ENCODE measurements at places on chromosomes 4 and X. TPM values are rescaled to one million over a fixed set of nuclear protein-coding genes. Genes with fewer than 3 reads are reported as not detected.

DNA sequence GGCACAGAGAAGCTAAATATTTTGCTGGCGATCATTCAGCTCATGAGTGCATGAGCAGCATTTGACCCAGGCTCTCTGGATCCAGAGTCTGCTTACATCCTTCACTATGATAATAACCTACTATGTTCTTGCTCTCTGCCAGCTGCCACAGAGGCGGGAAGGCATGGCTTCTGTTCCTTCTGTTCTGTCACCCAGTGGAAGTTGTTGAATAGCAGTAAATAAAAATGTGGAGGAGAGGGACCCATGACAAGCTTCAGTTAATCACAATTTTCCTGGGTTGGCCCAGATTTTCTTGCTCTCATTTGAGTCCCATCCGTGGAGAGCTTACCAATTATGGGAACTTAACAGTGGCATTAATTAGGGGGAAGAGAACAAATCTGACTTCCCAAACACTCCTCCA lies 250.1 kb upstream of the NOCT start:
- no peak for DNase-seq
- H3K27me3 ChIP-seq: no peaks in the 10 kb centered on the region
- no peaks in the 10 kb centered on the region for H3K4me1 ChIP-seq
- H3K27ac ChIP-seq: no peak overlapping the region

GRCh38 chr4:95077864-95078263 lies 320.1 kb downstream of the BMPR1B start:
- no peaks in the 10 kb centered on the region for H3K27me3 ChIP-seq
- no peak overlapping the region for H3K4me3 ChIP-seq
- no peaks in the 10 kb centered on the region for H3K4me1 ChIP-seq
- no peak overlapping the region for H3K27ac ChIP-seq
- no peak for DNase-seq

Gene STK32B
- total RNA-seq: 2.6 TPM

GRCh38 chrX:48784726-48785125 lies 1.7 kb upstream of the GATA1 start:
- H3K27me3 ChIP-seq: no peaks in the 10 kb centered on the region
- no peak overlapping the region for H3K27ac ChIP-seq
- no peaks in the 10 kb centered on the region for H3K4me1 ChIP-seq

GRCh38 chr4:113437129-113437528 lies 324.4 kb downstream of the CAMK2D start:
- no peaks in the 10 kb centered on the region for H3K4me1 ChIP-seq
- H3K27me3 ChIP-seq: no peaks in the 10 kb centered on the region
- H3K4me3 ChIP-seq: no peak overlapping the region
- H3K27ac ChIP-seq: no peak overlapping the region
- H3K36me3 ChIP-seq: no peaks in the 10 kb centered on the region

DNA sequence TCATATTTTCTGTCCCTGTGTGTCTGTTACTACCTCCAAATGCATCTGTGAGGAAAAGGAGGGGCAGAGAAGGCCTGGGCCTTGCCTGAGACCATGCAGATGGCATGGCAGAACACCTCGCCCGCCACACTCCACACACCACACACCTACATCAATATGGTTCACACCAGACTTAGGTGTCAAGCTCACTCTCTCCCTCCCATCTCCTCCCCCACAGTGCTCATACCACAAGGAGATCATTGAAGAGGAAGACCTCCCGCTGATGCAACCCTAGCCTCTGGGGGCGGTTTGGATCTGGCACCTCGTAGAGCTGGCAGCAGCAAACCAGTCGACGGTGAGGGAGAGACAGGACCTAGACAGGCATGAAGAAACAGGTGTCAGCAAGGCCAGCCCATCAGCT lies 16.6 kb upstream of the KDM5C start:
- no peak for DNase-seq
- no peaks in the 10 kb centered on the region for H3K4me1 ChIP-seq
- H3K27ac ChIP-seq: no peak overlapping the region
- H3K36me3 ChIP-seq: no peaks in the 10 kb centered on the region
- H3K4me3 ChIP-seq: no peak overlapping the region
- H3K27me3 ChIP-seq: no peaks in the 10 kb centered on the region

Gene NCAPG
- 56.6 TPM for total RNA-seq

- H3K36me3 ChIP-seq: no peaks in the 10 kb centered on the region
- H3K27ac ChIP-seq: no peak overlapping the region
- no peaks in the 10 kb centered on the region for H3K27me3 ChIP-seq
- H3K4me1 ChIP-seq: no peaks in the 10 kb centered on the region
- no peak overlapping the region for H3K4me3 ChIP-seq
Observed at GRCh38 chr4:182928061-182928460, 10.9 kb upstream of the DCTD start.

Gene TEX11
- total RNA-seq: 0.61 TPM

- no peak for DNase-seq
- H3K36me3 ChIP-seq: no peaks in the 10 kb centered on the region
- no peak overlapping the region for H3K27ac ChIP-seq
- H3K4me3 ChIP-seq: no peak overlapping the region
- H3K4me1 ChIP-seq: 0 out of 2 replicates have a peak, but pooled peaks cover 3% of the 10 kb centered on the region
- H3K27me3 ChIP-seq: no peaks in the 10 kb centered on the region
Observed at GRCh38 chr4:186810613-186811150, 87.0 kb upstream of the FAT1 start.

Gene TMEM156
- not detected for total RNA-seq

Gene TRPC5OS
- total RNA-seq: not detected

GRCh38 chr4:81436096-81436495 lies 35.6 kb downstream of the RASGEF1B start:
- DNase-seq: no peak
- no peaks in the 10 kb centered on the region for H3K4me1 ChIP-seq
- no peak overlapping the region for H3K27ac ChIP-seq
- H3K36me3 ChIP-seq: no peaks in the 10 kb centered on the region
- no peaks in the 10 kb centered on the region for H3K27me3 ChIP-seq

DNA sequence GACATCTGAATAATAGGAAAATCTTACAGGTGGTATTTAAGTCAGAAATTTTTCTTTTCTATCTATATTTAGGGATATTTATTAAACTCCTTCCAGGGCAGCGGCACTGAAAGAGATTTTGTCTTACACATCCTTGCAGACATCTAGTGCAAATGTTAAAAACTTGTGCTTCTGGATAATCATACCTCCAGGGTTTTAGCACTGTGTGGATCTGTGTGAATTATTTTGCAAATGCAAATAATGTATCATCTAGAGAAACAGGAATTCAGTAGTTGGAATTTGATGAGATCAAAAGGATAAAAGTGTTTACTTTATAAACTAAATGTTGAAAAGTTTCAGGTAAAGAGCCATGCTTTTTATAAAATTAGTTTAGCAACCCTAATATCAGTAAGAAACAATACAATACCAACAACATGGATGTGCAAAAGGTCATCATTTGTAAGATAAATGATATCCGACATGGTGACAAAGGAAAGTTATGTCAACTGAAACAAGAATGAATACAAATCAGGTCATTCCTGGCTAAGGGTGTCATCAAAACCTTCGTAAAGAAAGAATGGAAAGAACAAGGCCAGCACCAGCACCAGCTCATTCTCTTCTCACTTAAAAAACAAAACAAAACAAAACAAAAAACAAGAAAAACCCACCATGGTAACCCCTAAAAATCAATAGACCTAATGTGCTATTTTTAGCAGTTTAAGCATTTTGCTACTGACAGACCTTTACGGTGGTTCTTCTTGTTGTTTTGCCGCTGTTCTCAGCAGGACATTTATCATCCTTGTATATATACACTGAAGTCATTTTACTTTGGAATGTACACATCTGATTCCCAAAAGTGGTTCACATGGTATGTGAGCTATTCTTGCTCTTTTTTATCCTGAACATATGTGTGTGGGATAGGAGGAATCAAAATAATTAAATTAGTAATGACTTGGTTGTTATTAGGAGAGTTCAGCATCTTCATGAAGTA lies 219.7 kb upstream of the NDST3 start:
- no peak overlapping the region for H3K27ac ChIP-seq
- no peak overlapping the region for H3K4me3 ChIP-seq
- no peaks in the 10 kb centered on the region for H3K4me1 ChIP-seq
- H3K36me3 ChIP-seq: no peaks in the 10 kb centered on the region
- no peak for DNase-seq

Gene ESX1
- not detected for total RNA-seq

Gene ALB
- total RNA-seq: not detected

DNA sequence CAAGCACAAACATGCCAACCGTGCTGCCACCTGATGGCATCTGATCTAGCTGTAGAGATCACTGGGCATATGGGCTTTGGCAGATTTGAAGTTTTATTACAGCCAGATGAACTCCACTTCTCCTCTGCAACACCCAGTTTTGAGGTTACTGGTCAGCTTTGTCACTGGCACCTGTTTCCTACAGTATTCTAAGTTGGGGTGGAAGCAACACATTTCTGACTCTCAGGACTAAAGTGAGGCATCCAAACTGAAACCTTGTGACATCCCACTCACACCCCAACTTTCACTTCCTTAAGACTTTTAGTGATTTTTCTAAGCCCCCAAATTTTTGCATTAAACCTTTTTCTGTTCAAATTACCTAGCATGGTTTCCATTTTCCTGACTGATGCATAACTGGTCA lies 115.1 kb upstream of the PCDH18 start:
- H3K36me3 ChIP-seq: no peaks in the 10 kb centered on the region
- no peaks in the 10 kb centered on the region for H3K4me1 ChIP-seq
- no peak overlapping the region for H3K27ac ChIP-seq
- no peaks in the 10 kb centered on the region for H3K27me3 ChIP-seq
- no peak overlapping the region for H3K4me3 ChIP-seq

Gene VCX
- not detected for total RNA-seq

- H3K36me3 ChIP-seq: no peaks in the 10 kb centered on the region
- no peaks in the 10 kb centered on the region for H3K4me1 ChIP-seq
- H3K27me3 ChIP-seq: no peaks in the 10 kb centered on the region
- H3K27ac ChIP-seq: no peak overlapping the region
- H3K4me3 ChIP-seq: no peak overlapping the region
Observed at GRCh38 chrX:149275836-149276235, 229.3 kb downstream of the IDS start.

DNA sequence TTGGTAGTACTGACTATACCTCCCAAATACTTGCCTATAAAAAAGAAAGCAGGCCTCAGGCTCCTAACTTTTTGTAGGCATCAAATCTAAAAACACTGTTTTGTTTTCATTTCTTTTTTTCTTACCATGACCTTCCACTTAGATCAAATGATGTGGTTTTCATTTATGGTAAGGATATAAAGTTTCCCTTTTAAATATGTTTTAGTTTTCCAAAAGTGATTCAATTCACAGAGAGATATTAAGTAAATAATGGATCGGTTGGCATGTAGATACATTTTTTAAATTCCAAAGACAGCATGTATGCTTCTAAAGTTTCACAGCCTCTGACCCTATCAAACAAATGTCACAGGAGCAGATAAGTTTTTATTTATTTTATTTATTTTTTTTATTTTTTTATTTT lies 23.9 kb downstream of the EFHC2 start:
- no peak overlapping the region for H3K27ac ChIP-seq
- no peaks in the 10 kb centered on the region for H3K36me3 ChIP-seq
- no peak overlapping the region for H3K4me3 ChIP-seq
- no peak for DNase-seq
- no peaks in the 10 kb centered on the region for H3K27me3 ChIP-seq
- H3K4me1 ChIP-seq: no peaks in the 10 kb centered on the region

DNA sequence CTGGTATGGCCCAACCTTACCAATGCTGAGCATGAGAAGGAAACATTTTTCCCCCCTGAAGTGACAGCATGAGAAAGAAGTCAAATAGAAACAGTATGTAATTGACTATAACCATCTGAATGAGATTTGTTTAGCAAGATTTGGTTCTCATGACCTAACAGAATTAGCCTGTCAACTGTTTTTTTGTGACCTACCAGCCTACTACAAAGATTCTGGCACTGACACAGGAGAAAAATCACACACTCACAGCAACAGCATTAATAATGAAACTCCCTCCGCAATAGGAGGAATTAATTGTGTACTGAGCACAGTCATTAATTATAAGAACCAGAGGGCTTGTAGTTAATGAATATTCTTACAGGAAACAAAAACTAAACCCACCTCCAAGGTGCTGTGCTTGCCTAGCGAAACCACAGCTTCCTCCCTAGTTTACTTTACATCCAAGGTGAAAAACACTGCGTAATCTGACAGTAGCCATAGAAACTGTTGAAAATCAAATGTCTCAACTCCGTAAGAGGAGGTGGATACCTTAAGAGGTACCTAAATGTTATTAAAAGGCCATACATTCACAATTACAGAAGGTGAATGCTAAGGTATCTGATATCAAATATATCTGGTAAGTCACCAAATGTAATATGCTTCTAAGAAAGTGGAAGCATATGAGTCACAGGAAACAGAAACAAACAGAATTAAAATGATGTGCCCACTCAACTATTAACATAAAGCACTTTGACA lies 34.9 kb downstream of the MMRN1 start:
- no peaks in the 10 kb centered on the region for H3K27me3 ChIP-seq
- H3K36me3 ChIP-seq: no peaks in the 10 kb centered on the region
- H3K27ac ChIP-seq: no peak overlapping the region
- DNase-seq: no peak
- 0 out of 2 replicates have a peak, but pooled peaks cover 3% of the 10 kb centered on the region for H3K4me1 ChIP-seq

DNA sequence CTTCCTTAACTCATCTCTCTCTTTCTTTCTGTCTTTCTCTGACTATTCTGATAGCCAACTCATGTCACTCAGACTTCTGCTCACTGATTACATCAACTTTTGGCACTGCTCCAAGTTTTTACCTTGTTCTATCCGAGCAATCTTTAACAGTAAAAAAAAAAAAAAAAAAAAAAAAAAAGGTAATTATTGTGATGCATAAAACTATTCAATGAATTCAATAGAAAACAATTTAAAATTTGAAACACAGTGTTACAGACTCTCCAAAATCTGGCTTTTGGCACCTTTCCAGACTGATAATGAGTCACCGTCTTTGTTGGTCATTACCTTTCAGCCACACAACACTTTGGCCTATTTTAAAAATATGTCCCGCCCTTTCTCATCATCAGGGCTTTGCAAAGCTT lies 229.5 kb downstream of the GALNTL6 start:
- H3K4me1 ChIP-seq: no peaks in the 10 kb centered on the region
- no peak for DNase-seq
- H3K36me3 ChIP-seq: no peaks in the 10 kb centered on the region
- no peak overlapping the region for H3K4me3 ChIP-seq
- H3K27me3 ChIP-seq: no peaks in the 10 kb centered on the region

- H3K4me1 ChIP-seq: no peaks in the 10 kb centered on the region
- no peak overlapping the region for H3K4me3 ChIP-seq
- no peak for DNase-seq
- H3K36me3 ChIP-seq: no peaks in the 10 kb centered on the region
Observed at GRCh38 chrX:36983831-36984230, 24.3 kb upstream of the FAM47C start.

Gene STATH
- total RNA-seq: not detected

DNA sequence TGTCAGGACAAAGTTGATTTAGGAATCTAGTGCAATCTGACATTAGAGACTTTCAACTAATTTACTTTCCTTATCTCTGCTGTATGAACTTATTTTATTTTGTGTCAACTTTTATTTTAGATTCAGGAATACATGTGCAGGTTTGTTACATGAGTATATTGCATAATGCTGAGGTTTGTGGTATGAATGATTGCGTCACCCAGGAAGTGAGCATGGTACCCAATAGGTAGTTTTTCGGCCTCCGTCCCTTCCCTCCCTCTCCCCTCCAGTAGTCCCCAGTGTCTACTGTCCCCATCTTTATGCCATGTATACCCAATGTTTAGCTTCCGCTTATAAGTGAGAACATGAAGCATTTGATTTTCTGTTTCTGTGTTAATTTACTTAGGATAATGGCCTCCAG lies 68.7 kb upstream of the TEX13D start:
- H3K27me3 ChIP-seq: no peaks in the 10 kb centered on the region
- no peaks in the 10 kb centered on the region for H3K4me1 ChIP-seq
- H3K27ac ChIP-seq: no peak overlapping the region

Data from H1 (cell line).